ENCODE measurements at places on chromosomes 2 and 18.

GRCh38 chr2:178886006-178886405, 78.8 kb upstream of the TTN start:
- DNase-seq = no peak

GRCh38 chr18:34315591-34316352, 91.1 kb upstream of the NOL4 start:
- no peak for DNase-seq

GRCh38 chr2:17815468-17816184, 634 bp upstream of the MSGN1 start:
- DNase-seq = no peak

DNA sequence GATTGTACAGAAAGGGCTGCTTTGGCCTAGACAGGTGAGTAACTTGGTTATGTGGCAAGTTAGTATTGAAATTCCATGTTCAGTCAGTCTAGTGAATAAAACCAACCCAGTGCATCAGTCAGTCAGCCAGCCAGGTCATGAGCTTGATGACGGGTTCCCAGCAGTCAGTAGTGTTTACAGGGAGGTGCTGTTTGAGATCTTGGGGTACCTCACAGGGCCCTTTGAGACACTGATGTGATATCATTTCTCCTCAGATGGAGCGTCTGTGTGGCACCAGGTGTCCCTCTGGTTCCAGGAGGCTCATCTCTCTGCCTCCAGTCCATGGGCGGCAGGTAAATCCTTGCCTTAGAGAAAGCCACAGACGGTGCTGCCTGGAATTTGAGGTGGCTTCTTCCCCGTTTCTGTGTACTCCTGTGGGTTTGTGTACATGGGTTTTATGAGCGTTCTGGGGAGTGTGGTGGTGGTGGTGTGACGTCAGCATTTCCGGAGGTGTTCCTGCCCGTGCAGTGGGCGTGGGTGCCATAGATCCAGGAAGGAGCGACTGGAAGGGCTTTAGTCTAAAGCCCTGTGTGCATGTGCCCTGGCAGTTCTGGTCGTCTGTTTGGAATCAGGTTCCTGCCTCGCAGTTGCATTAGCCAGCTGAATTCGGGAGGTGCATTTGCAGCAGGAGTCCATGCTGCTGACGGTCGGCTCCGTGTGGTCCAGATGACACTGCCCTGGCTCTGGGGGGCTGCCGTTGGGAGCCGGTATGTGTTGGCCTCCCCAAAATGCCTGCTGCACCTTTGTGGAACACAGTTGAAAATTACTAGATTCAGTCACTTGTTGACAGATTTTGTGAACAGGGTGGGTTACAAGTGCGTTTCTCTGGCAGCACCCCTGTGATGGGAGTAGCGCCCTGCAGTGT, 2.1 kb downstream of the CTDP1 start:
- DNase-seq = peak; percentile 66

DNA sequence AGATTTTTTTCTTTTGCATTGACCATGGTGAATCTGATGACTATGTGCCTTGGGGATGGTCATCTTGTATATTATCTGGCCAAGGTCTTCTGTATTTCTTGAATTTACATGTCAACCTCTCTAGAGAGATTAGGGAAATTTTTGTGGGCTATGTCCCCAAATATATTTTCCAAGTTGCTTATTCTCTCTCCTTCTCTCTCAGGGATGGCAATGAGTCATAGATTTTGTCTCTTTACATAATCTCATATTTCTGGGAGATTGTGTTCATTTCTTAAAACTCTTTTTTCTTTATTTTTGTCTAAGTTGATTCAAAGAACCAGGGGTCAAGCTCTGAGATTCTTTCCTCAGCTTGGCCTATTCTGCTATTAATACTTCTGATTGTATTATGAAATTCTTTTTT, 9.9 kb downstream of the GKN2 start:
- DNase-seq = no peak

GRCh38 chr2:226327830-226328229, 471.8 kb downstream of the IRS1 start:
- DNase-seq = no peak

All from suppressor macrophage treated with lipopolysaccharide for 4 hours (primary cell).